Umbilical cord (tissue), 2 donors: ENCODE measurements at places on chromosomes 7 and 10. TPM values are rescaled to one million over a fixed set of nuclear protein-coding genes. Genes with fewer than 3 reads are reported as not detected.

ADAM12 gene
- total RNA-seq: 196 TPM

FEZF1 gene
- 0.48 TPM for total RNA-seq

NME8 gene
- total RNA-seq: not detected

NPFFR1 gene
- 1.2 TPM for total RNA-seq

AMPH gene
- 2.4 TPM for total RNA-seq

RADIL gene
- total RNA-seq: 1.2 TPM

ZPBP gene
- total RNA-seq: not detected

LMTK2 gene
- 10.1 TPM for total RNA-seq

ASAH2 gene
- 1.9 TPM for total RNA-seq

BHLHA15 gene
- not detected for total RNA-seq

SORBS1 gene
- total RNA-seq: 426 TPM

FKBP6 gene
- 0.72 TPM for total RNA-seq

OPALIN gene
- 1.4 TPM for total RNA-seq

ELFN1 gene
- 0.96 TPM for total RNA-seq

ZC3HAV1L gene
- total RNA-seq: 28.9 TPM

MTG1 gene
- 40.4 TPM for total RNA-seq

THSD7A gene
- 7.0 TPM for total RNA-seq

IL2RA gene
- total RNA-seq: 5.1 TPM

SPDYE6 gene
- not detected for total RNA-seq

TEX36 gene
- not detected for total RNA-seq

SFXN2 gene
- 9.4 TPM for total RNA-seq

KIAA1549 gene
- 3.4 TPM for total RNA-seq

C7orf57 gene
- 1.2 TPM for total RNA-seq

AS3MT gene
- 4.8 TPM for total RNA-seq

GPR37 gene
- total RNA-seq: 1.2 TPM

TSPAN33 gene
- total RNA-seq: 7.7 TPM

CAV2 gene
- 209 TPM for total RNA-seq

SGMS1 gene
- 111 TPM for total RNA-seq
